HEK293T (cell line): ENCODE measurements at places on chromosomes 5 and 9.

DNA sequence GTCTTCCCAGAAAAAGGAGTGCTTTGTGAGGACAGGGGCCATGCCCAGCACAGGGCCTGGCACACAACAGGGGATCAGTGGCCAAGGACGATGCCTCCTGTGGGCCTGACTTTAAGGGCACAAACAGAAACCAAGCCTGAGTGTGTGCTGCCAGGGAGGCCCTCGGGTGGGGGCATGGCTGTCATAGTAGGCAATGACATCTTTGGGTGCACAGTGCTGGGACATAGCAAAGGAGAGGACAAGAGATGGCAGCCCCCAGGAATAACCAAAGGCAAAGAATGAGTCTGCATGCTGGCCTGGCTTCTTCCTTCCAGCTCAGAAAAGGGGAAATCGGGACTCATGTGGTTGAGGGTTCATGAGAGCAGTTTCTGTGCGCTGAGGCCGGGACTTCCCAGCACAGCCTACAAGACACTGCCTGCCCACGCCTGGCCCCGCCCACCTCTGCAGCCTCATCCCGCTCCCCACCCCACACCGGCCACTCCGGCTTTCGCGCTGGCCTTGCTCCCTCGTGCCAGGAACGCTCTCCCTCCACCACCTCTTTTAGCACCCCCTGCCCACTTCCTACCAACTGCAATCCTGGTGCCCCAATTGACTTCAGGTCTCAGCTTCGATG lies 13.8 kb upstream of the LHX2 start:
- DNase-seq, result no peak

GRCh38 chr9:28320616-28321015 lies 747.3 kb upstream of the C9orf72 start:
- no peak for DNase-seq

DNA sequence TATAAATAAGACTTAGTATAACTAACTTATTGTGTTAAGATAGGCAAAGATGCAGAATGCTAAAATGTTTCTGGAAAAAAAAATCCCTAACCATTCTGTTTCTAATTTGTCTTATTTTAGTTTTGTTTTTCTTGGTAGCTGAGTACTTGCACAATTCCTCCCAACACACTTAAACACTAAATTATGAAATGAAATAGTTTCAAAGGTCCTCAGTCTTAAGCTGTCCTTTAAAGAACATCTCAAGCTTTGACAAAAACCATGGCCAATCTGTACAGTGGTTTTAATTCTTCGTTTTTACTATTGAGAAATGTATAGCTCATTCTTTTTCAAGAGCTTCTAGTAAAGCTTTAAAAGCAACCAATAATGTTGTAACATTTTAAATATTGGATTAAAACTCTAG lies 171.5 kb downstream of the EDIL3 start:
- DNase-seq, result no peak

- no peak for DNase-seq
These were observed 38.0 kb upstream of the LRRC14B start for GRCh38 chr5:153256-153655.

DNA sequence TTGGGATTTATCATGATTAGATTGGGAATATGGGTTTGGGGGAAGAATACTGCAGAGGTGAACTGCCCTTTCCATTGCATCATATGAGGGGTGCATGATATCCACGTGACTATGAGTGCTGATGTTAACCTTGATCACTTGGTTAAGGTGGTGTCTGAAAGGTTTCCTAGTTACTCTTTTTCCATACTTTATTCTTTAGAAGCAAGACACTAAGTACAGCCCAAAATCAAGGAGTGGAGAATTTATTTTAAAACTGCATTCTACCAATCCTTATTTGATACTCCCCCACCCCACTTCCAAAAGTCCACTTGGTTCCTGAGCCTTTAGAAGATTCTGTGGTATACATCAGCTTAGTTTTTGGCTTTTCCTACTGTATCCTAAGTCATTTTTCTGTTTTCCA lies 20.3 kb upstream of the STOM start:
- no peak for DNase-seq

DNA sequence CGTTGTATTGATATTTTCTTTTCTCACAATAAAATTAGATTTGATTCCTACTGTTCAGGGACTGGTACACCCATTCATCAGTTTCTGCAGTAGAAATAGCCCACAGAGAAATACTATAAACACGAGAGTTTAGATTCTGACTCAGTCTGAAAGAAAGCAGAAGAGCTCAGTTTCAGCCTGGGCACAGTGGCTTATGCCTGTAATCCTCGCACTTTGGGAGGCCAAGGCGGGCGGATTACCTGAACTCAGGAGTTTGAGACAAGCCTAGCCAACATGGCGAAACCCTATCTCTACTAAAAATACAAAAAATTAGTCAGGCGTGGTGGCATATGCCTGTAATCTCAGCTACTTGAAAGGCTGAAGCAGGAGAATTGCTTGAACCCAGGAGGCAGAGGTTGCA lies 8.6 kb downstream of the ITK start:
- DNase-seq, result no peak

- no peak for DNase-seq
These were observed 113.9 kb downstream of the C5orf15 start for GRCh38 chr5:133854554-133854953.

DNA sequence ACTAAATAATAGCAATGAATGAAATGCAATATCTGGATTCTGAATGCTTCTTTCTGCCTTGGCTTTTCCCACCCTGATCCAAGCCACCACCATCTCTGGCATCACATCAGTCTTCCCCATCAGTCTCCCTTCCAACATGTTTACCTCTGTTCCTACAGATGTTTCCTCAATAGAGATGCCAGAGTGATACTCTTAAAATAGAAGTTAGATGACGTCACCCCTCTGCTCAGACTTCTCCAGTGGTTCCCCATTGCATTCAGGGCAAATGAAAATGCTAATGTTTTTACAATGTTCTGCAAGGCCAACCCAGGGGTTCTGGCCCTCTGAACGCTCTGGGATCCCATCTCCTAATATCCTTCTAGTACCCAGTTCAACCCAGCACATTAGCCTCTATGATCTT lies 305.8 kb downstream of the TRIM32 start:
- DNase-seq, result no peak

- DNase-seq, result no peak
These were observed 69.0 kb downstream of the TSPAN17 start for GRCh38 chr5:176716320-176716719.

DNA sequence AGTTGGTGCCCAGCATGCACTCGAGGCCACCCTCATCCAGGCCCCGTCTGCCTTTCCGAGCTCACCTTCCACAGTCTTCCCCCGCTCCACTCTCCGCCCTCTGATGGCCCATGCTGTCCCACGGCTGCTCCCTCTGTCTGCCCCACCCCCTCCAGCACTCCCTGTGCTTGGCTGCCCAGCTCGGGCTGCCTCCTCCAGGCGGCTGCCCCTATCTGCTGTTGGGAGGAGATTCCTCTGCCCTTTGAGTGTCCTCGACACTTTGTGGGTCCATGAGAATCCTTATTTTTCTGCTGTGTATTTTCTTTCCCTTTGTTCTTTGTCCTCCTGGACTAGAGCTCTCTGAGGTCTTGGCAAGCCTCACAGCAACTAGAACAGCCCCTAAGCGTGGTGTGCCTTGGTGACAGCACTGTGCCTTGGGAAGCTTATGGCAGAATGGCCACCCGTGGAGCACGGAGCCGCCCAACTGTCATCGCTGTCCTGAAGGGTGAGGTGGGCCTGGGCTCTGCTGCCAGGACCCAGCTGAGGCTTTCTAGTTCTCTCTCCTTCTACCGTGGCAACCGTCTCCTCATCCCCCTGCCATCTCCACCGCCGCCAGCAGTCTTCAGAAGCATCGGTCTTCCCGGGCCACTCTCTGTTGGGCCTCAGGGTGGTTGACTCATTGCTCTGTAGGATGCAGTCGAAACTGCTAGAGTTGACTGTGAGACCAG lies 5.2 kb downstream of the NTMT1 start:
- no peak for DNase-seq

- DNase-seq, result no peak
These were observed 16.5 kb downstream of the WNK2 start for GRCh38 chr9:93200449-93200742.

DNA sequence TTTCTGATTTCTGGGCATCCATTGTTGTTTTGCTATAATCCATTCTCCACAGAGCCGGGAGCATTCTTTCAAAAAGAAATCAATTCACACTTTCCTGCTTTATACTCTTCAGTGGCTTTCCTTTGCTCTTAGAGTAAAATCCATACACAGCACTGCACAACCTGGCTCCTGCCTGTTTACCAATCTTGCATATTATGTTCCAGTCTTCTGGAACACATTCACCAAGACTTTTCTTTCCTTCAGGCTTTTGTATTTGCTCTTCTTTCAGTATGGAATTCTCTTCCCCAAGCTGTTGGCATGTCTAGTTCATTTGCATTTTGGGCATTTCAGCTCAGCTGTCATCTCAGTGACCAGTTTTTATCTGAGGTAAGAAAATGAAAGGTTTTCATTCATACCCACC lies 6.3 kb downstream of the RFESD start:
- DNase-seq, result no peak

DNA sequence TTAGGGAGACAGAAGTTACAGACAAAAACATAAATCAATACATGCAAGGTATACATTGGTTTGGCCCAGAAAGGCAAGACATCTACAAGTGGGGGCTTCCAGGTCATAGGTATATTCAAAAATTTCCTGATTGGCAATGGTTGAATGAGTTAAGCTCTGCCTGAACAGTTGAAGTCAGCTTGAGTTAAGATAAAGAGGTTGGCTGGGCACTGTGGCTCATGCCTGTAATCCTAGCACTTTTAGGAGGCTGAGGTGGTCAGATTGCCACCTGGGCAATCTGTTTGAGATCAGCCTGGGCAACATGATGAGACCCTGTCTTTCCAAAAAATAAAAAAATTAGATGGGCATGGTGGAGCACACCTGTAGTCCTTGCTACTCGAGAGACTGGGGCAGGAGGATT lies 16.3 kb downstream of the TMC1 start:
- DNase-seq, result no peak

DNA sequence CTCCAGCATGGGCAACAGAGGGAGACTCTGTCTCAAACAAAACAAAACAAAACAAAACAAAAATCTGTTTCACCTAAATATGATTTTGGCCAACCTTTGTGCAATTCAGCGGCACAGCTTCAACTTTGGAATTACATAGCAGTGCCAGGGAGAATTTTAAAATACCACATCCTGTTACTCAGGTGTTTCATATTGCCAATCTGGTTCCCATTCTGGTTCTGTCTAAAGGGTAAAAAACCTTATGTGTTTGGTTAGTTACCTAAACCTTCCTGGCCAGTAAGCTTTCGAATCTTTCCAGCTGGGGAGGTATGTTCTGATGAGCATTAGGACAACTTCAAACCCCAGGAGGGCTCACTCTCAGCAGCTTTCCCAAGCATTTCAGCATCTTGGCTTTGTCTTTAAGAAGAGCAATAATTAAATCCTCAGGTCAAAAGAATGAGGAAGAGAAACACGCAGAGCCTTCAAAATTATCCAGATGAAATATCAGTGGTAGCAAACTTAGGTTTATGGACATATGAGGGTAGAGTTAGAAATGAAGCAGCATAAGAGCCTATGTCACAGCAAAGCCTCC lies 2.7 kb downstream of the DAB2 start:
- DNase-seq, result no peak

- DNase-seq, result no peak
These were observed 13.0 kb downstream of the SLC25A25 start for GRCh38 chr9:128081056-128081455.

GRCh38 chr5:138440159-138441073 lies 1.6 kb downstream of the REEP2 start:
- no peak for DNase-seq

GRCh38 chr5:87347272-87347671 lies 65.5 kb downstream of the CCNH start:
- DNase-seq, result no peak

DNA sequence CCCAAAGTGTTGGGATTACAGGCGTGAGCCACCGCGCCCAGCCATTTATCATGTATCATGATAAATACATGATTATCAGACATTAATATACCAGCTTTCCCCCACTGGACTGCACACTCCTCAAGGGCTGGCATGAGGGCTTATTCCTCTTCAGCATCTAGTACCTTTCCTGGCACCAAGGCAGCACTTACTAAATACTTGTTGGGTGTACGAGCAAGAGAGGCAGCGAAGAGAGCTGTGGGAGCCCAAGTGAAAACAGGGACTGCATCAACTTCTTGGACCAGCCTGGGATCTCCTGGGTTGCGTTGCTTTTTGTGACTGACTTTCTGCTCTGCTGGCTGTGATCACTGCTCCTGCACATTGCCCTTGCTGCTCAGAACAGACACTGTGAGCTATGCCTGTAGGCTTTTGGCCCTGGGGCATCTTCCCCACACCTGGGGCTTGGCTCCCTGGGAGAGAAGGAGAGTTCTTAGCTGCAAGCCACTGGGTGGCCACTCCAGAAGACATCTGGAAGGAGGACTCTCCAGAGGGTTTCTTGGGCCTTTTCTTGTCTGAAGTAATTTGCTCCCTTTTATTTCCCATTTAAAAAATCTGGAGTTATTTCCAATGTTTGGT lies 224.3 kb downstream of the NR3C1 start:
- no peak for DNase-seq

DNA sequence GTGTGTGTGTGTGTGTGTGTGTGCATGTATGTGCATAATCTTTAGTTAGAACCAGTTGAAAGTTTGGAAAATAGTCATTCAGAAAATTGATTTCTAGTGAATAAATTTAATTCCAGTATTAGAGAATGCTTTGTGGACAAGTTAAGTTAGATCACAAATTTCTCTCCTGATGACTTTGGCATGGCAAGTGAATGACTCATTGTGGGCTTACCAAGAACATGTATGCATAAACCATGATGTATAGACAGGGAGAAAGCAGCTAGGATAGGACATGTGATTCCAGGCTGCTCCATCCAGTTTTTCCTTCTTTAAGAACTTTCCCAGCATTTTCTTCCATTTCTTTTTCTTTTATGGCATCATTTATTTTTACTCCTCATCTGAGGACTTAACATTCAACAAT lies 85.7 kb upstream of the SGCD start:
- no peak for DNase-seq

- no peak for DNase-seq
These were observed 73.5 kb upstream of the PTGER4 start for GRCh38 chr5:40606077-40606765.
